ENCODE measurements at places on chromosomes 2 and 18.

GRCh38 chr18:50665519-50665918, 105.6 kb downstream of the MAPK4 start:
- DNase-seq = no peak

DNA sequence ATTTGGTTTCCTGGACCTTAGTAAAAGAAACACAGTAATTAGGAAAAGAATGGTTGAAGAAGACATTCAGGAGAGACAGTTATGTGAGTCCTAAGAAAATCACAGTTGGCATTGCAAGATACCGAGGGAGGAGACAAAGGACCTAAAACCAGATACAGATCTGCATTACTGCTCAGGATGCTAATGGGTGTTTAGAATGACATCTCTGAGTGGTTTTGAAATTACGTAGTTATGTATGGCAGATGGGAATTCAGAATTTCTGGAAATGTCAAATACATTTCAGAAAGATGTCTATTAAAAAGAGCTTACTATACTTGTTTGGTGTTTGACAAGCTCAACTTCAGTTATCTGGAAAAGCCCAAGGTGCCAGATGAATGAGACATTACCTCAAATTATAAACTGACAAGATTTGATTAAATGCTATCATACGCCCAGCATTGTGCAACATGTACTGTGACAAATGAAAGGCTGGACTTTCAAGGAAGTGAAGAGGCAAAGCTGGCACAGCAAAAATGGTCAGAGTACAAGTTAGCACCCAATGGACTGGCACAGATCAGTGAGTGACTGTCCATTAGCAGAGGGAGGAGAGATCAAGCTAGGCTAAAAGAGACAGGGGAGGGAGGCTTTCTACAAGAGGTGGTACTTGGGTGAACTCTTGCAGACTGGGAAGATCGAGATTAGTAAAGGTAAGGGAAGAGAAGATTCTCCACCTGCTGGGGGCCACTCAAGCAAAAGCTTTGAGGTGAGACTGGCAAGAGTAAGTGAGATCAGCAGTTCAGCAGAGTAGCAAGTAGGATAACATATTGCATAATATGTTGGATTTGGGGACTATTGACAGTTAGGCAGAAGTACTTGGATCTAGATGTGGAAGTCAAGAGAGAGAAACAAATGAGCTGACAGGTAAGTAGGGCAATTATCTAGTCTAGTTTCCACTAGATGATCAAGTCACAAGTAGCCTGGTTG, 168.9 kb downstream of the CYRIA start:
- DNase-seq = no peak

- DNase-seq = no peak
Measured at GRCh38 chr2:55213822-55214221, 18.3 kb downstream of the CLHC1 start.

- no peak for DNase-seq
Measured at GRCh38 chr2:159716857-159717256, 4.6 kb downstream of the MARCHF7 start.

- DNase-seq = no peak
Measured at GRCh38 chr2:54497763-54498680, 41.9 kb downstream of the SPTBN1 start.

DNA sequence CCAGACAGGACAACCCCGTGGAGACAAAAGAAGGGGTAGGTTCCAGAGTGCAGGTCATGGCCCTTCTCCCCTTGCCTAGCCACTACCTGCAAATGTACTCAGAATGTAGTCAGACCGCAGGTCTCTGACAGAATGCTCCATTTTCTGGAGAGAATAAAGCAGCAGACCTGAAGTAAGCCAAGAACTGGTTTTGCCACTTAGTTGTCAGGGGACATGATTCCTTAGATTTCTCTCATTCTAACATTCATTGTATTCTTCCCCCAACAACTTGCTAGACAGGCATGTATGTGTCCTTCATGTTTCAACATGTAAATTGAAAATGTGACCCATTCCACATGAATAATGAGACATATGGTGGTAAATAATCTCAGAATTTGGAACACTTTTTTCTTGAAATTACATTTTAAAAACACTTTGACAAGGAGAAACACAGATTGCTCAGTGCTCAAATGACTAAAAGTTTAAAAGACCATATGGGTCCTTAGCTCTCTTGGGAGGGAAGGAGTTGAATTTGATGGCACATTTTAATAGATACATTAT, 142.4 kb downstream of the CCBE1 start:
- no peak for DNase-seq

DNA sequence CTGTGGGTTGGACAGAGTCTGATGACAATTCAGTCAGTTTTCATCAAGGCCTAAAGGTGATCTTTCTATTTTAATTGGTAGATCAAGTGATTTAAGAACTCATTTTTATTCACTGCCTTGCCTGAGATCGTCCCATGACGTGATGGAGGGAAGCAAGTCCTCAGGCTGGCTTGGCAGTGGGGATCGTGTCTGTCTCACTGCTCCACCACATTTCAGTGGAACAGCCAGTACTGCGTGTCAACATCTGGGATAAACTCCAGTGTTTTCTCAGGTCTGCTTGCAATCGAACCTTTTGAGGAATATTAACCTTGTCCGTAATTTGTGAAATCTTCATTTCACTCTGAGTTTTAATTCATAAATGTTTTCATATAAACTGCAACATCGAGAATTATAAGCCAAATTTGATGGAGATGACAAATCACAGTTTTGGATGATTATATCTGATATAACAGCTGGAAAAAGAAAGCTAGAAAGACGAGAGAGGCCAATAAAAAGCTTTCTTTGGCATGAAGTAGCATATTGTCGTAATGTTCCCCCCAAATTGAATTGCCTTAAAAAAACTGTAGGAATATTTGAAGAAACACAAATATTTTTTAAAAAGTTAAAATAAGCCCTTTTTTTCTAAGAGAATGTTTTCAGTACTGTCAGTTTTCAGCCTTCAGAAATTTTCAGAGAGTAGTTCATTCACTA, 414.7 kb upstream of the SPRED2 start:
- DNase-seq = no peak

DNA sequence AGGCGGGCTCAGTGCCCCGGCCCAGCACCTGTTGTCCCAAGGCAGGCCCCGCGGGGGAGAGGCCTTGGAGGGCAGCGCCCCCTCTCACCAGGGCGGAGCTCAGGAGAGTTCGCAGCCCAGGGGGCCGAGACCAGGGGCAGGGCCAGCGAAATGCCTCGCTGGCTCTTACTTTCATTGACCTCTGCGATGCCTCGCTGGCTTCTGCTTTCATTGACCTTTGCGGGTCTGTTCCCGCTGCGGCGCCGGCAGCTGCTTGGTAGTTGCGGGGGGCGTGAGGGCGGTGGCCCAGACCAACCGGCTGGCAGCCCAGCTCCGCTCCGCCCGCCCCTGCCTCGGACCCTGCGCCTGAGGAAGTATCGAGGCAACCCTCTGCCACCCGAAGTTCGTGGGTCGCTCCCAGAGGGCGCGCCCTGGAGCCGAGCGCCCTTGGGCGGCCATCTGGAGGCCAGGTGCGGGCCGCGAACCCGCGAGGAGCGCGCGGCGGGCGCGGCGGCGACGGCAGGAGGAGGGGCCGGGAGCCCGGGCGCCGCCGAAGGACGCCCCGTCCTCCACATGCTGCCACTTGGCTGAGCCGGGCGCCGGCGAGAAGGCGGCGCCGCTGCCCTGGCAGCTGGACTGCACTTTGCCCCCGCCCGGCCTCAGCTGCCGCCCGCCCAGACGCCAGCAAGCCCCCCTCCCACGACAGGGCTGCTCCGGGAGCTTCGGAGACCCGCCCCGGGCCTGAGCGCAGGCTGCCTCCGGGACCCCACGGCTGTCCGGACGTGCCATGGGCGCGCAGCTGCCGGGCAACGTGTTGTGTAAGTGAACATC, 118.0 kb upstream of the MSTN start:
- peak; percentile 24 for DNase-seq

GRCh38 chr2:241804326-241805229, 4.4 kb upstream of the NEU4 start:
- peak; percentile 41 for DNase-seq

- no peak for DNase-seq
Measured at GRCh38 chr18:70693246-70693645, 404.4 kb downstream of the SOCS6 start.

GRCh38 chr18:5463831-5464230, 80.0 kb downstream of the EPB41L3 start:
- peak; percentile 61 for DNase-seq

DNA sequence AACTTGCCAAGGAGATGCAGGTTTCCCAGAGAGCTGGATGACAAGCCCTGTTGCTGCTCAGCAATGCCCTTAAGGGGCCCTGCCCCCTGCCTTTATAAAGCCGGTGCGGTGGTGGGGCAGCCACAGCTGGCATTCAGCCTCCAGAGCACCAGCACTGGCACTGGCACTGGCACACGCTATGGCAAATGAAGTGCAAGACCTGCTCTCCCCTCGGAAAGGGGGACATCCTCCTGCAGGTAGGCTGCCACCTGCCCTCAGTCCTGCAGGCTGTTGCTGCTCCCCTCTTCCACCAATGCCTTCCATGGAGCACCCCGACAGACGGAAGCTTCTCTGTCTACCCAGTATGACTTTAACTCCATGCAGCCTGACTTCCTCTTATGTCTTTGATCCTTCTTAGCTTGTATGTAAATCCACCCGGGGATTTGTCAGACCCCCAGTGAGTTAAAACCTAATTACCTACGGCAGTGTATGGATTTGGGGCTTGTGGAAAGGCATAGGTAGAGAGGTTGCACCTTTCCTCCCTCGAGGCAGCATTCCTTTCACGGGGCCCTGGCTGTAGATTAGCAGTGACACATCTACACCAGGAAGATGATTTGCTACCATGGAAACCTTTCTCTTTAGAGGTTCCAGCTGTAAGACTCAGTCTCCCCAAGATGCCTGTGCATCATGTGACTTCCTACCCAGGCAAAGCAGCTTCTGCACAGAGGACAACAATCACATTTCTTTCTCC, at the start of gene DAPL1:
TSS of gene DAPL1 (plus strand) at position 123 of the 730 bp plus-strand sequence. CDS start at position 179, 56 bp downstream.
- DNase-seq = no peak

- DNase-seq = no peak
Measured at GRCh38 chr18:61869636-61870035, 23.2 kb downstream of the RNF152 start.

DNA sequence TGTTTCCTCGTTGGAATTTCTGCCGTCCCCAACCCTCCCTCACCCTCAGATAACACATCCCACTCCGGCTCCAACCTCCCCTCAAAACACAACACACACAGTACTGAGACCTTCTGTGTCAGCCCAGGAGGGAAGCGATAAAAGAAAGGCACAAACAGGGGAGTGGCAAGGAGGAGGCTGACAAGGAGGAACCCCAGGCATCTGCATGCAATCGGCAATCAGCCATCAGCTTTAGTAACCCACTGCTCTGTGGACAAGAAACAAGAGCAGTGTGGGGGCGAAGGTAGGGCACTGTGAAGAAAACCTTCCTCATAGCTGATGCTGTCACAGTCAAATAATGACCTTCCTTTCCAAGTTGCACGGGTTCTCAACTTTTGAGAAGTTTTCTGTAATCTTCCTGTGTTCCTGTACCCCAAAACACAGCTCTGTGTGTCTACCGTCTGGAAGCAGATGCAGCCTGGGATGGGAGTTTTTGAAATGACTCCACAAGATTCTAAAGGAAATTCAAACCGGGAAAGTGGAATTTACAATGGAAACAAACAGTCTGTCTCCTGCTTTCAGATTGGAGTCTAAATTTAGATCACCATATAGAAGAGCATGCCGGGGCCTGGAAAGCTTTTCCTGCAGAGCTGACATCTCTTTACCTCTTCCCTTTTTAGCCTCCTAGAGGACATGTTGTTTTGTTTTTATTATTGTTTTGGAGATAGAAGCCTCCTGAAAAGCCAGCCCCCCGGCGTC, 16.4 kb upstream of the LPIN2 start:
- DNase-seq = peak; percentile 52

GRCh38 chr2:239721531-239721930, 303.6 kb downstream of the NDUFA10 start:
- no peak for DNase-seq

GRCh38 chr2:194867328-194867727, 789.7 kb upstream of the SLC39A10 start:
- peak; percentile 2 for DNase-seq

- DNase-seq = no peak
Measured at GRCh38 chr2:226799976-226800940, 638 bp upstream of the IRS1 start.

- no peak for DNase-seq
Measured at GRCh38 chr2:174586418-174587295, 10.9 kb downstream of the WIPF1 start.

DNA sequence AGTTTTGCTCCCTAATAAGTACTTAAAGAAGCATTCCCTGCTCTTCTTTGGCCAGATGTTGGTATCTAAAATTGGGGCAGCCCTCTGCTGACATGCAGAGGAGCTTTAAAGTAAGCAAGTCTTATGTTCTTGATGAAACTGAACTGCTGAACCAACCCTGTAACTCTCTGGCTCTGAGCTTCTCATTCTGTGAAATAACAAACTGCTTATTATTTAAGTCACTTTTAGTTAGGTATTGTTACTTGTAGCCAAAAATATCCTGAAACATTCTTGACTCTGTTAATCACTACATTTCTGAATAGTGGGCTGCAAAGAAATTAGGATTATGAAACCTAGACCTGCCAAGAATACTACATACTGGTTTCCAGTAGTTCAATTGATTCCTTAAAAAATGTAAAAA, 15.5 kb downstream of the PPP3R1 start:
- DNase-seq = no peak

GRCh38 chr2:226131299-226131784, 668.3 kb downstream of the IRS1 start:
- peak; percentile 17 for DNase-seq

DNA sequence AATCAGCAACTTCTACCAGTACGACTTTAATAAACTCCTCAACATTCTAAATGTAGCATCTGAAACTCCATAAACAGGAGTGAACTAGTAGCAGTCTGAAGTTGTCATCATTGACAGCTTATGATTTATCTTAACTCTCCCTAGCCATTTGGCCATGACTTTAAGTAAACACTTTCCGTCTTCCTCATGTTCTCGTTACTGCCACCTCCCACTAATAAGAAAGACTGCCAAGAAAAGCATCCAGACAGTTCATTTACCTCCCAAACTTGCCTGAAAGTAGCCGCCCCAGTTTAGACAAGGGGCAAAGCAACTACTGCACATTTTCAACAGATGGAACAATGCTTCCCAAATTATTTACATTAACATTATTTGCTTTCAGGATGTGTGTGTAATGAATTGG, 287.5 kb downstream of the OSR1 start:
- DNase-seq = no peak

GRCh38 chr2:176956791-176957190, 255.8 kb upstream of the HNRNPA3 start:
- DNase-seq = no peak

DNA sequence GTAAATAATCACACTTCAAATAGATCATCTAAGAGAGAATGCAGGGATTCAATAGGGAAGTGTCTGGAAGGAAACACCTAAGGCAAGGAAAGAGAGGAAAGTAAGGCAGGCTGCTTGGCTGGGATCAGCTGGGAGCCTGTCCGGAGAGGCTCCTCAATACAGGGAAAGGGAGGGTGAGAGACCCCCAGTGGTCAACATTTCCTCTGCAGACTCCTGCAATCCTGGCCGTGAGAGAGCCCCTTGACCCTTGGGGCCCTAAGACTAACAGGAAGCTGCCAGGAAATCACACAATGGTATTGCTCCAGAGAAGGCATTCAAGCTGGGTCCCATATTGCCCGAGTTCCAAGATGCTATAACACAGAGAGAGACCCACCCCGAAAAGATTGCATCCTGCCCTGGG, 549.4 kb downstream of the NYAP2 start:
- DNase-seq = no peak
